Activated T-cell treated with anti-CD3 and anti-CD28 coated beads for 48 hours (primary cell): ENCODE measurements at places on chromosomes 3 and 15.

GRCh38 chr3:72721683-72722381 lies 126.4 kb downstream of the SHQ1 start:
- DNase-seq = no peak

- no peak for DNase-seq
Observed at GRCh38 chr3:50355829-50356552, 3.3 kb downstream of the TMEM115 start.

GRCh38 chr3:132804498-132804897 lies 82.3 kb upstream of the NPHP3 start:
- DNase-seq = no peak

DNA sequence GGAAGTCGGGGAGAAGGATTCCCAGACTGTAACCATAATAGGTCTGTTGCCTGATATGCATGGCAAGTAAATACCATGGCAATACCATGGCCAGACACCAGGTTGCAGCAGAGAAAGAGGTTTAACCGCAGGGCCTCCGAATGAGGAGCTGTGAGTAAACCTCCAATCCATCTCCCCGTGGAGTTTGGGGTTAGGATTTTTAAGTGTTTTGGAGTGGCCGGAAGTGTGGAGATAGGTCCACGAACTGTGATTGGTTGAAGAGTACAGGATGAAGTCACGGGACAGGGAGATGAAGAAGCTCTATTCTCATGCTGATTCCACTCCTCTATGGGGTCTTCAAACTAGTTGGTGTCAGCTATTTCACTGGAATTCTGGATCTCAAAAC lies 127.9 kb downstream of the ST8SIA2 start:
- peak; percentile 34 for DNase-seq

GRCh38 chr3:10149226-10149625 lies 7.6 kb downstream of the VHL start:
- DNase-seq = no peak

GRCh38 chr15:42106288-42106687 lies 11.9 kb upstream of the PLA2G4D start:
- no peak for DNase-seq

DNA sequence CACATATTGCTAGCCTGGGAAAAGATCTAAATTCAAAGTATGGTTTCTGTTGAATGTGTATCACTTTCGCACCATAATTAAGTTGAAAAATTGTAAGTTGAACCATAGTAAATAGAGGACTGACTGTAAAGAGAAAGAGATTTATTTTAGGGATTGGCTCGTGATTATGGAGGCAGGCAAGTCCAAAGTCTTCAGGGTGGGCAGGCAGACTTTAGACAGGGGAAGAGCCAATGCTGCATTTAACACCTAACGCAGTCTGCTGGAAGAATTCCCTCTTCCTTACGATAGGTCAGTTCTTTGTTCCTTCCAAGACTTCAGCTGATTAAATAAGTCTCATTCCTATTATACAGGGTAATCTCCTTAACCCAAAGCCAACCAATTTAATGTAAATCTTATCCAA lies 15.8 kb downstream of the C3orf85 start:
- no peak for DNase-seq

GRCh38 chr3:19030522-19030839 lies 117.8 kb upstream of the KCNH8 start:
- DNase-seq = no peak

DNA sequence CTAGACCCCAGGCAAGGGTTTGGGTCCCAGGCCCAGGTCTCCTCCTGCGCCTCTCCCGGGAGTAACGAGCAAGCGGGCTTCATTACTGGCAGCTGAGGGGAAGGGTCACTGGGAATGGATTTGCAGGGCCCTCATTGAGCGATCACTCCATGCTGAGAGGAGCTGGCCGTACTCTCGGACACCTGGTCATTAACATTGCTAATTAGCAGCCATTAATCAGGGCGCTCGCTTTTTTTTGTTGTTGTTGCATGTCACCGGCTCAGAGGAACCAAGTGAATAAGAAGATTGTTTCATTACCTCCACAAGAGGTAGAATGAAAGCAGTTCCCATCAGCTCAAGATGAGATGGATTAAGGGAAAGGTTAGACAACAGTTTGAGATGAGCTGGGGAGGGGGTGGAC lies 293.0 kb upstream of the ATP11B start:
- DNase-seq = no peak

DNA sequence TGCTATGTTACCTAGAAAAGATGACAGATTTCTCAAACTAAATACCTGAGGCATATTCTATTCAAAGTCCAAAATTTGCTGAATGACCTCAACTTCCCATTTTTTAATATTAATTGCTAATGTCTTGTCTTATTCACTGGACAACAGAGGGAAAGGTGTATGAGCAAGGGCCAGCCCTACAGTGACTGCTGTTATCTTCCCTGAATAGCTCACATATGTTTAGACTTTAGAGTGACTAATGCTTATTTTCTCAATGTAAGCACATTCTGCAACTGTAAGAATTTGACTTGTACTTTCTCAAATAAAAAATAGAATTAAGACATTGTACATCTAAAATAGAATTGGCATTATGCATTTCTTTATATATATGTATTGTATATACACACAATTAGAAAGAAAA lies 26.5 kb upstream of the AADACL2 start:
- no peak for DNase-seq

- DNase-seq = no peak
Observed at GRCh38 chr3:184716622-184717398, 4.9 kb upstream of the MAGEF1 start.

DNA sequence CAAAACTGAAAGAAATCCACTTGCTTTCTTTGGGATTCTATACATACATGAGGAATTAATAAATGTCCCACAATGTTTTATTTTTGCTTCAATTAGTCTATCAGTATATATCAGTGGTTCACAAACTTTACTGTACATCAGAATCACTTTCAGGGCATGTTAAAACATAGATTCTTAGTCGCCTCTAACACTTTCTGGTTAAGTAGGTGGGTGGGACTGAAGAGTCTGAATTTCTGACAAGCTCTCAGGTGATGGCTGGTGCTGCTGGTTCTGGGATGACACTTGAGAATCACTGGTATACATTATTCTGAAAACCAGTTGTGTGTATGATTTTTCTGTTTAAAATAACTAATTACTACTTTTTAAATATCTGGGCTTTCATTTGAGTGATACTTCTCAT lies 393.3 kb downstream of the TBC1D5 start:
- DNase-seq = no peak

DNA sequence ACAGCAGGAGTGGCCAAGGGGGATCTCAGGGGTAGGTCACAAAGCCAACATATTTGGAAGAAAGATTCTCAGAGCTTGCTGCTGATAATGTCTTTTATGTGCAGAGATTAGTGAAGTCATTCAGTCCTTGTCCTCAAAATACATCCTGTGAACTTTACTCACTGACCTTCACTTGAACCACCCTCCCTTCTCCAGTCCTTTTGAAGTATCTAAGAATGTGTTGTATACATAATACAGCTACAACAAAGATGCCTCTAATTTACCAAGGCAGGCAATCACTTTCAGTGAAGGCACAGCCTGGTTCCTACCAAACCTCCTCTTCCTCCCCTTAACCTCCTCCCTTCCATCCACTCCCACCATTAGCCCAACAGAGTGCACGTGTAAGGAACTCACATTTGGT lies 38.3 kb downstream of the ETV5 start:
- DNase-seq = no peak

DNA sequence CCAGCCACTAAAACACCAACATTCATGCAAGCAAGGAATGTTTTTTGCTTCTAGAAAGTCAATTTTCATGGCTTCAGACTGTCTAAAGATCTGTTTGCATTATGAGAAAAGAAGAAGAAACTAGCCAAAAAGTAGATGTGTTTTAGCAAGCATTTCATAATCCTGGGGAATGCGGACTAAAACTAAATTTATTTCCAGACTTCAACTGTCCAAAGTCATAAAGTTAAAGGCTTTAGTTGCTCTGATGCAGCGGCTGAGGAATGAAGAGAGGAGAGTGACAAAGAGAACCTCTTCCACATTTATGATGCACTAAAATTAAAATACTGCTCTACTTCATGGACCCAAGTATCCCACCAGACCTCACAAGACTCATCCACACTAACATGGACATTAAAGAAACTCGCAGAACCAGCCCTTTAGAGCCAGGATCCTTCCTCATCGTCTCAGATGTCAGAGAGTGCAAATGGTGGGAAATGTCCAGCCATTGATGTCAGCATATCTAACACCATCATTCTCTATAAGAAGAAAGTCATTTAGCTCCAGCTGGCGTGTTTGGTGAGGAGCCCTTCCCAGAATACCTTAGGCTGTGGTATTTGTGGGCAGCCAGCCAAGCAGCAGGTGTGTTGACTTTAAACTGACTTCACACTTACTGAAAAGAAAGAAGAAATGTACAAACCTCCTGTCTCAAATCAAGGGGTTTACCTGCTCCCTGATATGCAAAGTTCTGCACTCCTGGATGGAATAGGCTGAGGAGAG lies 17.4 kb downstream of the FYCO1 start:
- peak; percentile 51 for DNase-seq

- no peak for DNase-seq
Observed at GRCh38 chr3:52509753-52510328, 14.7 kb downstream of the STAB1 start.

DNA sequence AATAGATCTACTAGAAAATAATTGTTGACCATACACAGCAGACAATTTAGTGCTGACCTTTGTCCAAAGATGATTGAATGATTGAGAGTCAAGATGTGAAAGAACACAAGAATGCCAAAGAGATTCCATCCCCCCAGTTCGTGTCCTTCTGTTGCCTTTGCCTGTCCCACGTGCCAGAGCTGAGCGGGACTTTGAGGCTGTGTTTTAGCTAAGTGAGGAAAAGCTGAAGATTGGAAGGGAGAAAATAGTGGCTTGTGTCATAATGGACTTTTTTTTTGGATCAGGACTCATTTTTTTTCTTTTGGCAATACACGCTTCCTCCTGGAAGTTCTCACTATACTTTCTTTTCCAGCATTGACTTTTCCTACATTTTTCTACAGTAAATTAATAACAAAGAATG lies 206.6 kb upstream of the MDFIC2 start:
- no peak for DNase-seq

DNA sequence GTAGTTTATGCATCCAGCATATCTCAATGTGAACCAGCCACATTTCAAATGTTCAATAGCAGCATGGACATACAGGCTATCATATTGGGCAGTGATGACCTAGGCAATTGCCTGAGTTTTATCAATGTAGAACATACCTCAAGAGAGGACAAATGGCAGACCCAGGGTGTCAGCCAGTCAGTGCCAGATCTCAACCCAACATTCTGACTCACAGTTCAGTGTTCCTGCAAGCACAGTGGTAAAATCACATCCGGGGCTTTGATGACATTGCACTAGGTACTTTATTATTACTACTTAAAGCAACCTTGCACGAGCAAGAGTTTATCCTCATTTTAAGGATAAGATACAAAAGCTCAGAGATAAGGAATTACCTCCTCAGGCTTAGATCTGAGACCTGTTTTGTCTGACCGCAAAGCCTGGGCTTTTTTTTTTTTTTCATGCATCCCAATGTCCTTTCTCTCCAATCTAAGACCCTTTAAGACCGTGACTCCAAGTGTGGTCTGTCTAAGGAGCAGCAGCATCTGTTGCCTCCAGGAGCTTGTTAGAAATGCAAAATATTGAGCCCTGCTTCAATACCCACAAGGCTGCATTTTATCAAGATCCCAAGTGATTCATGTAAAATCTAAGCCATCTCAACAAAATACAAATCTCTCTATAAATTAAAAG lies 60.1 kb downstream of the SLC12A1 start:
- no peak for DNase-seq

- no peak for DNase-seq
Observed at GRCh38 chr3:129122412-129123011, 908 bp upstream of the RAB43 start.
